ENCODE measurements at places on chromosomes 3 and 15. TPM values are rescaled to one million over a fixed set of nuclear protein-coding genes. Genes with fewer than 3 reads are reported as not detected.

COL8A1 gene
- total RNA-seq, result 860 TPM

CPA3 gene
- 0.98 TPM for total RNA-seq

SLC24A5 gene
- not detected for total RNA-seq

CLDN11 gene
- total RNA-seq, result 698 TPM

GOLGB1 gene
- total RNA-seq, result 48.3 TPM

PPIB gene
- 727 TPM for total RNA-seq

PEAK1 gene
- 83.6 TPM for total RNA-seq

IGF2BP2 gene
- 120 TPM for total RNA-seq

PLCD1 gene
- 11.7 TPM for total RNA-seq
